Suppressor macrophage treated with lipopolysaccharide for 4 hours (primary cell): ENCODE measurements at places on chromosomes 6 and 20.
A peak's percentile ranks its signal among the peaks of the same experiment; 100 is the strongest.

DNA sequence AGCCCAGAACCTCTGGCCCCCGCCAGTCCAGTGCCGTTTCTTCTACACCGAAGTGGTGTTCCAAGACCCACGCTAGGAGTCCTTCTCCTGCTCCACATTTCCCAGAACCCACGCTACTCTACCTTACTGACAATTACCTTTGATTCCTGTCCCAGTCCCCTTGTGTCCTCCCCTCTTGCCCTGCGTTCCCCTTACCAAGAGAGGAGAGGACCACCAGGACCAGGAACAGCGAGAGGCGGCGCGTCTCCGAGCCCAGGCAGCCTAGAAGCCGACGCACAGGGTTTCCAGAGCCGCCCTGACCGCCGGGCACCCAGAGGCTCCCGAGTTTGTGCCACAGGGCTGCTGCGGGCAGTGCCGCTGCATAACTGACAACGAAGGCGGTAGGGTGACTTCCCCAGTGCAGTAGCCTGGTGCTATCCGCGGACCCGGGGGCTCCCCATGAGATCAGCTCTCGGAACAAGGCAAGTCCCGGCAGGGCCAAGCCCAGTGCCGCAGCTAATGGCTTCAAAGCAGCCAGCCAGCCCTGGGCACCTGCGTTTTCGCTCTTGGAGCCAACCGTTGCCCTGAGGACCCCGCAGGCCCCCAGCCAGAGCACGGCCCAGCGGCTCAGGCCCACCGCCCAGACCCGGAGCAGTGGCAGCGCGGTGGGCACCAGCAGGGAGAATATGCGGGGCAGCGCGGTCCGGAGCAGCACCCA, 512 bp downstream of the TAP1 start:
- peak; percentile 77 for DNase-seq

- DNase-seq, result no peak
Measured at GRCh38 chr6:166511316-166511715, 75.2 kb downstream of the RAMACL start.

DNA sequence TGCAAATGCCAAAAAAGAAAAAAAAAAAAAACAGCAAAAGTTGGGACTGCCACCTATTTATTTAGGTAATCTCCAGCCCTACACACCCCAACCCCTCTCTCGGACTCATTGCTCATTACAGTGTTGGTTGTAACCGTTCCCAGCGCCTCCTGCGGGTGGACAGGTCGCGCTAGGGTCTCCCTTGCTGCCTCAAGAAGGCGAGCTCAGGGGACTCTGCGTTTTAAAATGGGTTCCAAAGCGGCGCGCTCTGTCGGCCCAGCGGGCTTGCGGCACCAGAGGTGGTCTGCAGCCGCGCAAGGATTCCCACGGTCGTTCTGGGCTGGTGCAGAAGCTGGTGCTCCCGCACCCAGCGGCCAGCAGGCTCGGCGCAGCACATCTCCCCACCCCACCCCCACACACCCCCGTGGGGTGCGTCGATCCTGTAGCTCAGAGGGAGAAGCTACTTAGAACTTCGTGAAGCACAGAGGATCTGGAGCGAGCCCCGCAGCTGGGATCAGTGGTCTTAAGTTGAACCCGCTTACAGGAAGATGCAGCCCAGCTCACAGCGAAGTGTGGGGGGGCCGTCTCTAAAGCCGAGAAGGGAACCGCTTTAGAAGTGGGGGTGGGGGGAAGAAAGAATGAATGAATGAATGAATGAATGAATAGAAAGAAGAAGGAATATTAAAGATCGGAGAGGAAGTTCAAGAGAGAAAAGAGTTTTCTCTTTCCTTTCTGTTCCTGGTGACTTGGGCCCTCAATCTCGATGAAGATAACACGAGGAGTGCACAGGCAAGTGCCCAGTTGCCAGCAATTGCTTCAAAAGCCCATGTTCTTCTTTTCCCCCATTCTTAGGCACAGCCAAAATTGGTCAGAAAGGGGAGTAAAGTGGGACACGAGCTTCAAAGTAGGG, 780 bp downstream of the TFAP2A start:
- no peak for DNase-seq

- DNase-seq, result no peak
Measured at GRCh38 chr6:47485491-47486135, 8.0 kb downstream of the CD2AP start.

- DNase-seq, result no peak
Measured at GRCh38 chr6:6926856-6927255, 180.9 kb upstream of the RREB1 start.

- no peak for DNase-seq
Measured at GRCh38 chr6:87618531-87618930, 28.6 kb downstream of the ORC3 start.

DNA sequence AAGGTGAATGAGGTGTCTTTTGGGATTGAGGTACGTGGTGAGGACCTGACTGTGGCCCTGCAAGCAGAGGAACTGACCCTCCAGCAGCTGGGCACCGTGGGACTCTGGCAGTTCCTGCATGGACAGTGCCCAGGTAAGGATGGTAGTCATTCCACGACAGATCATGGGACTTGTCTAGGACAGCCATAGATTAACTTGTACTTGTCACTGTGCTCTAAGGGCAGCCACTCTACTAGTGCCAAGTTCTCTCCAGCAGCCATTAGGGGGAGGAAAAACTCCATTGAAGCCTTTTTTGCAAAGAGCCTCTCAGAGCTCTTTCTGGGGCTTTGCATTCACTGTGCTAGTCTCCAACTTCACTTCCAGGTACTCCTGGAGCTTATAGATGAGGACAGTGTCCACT, 20.4 kb downstream of the TAF11 start:
- no peak for DNase-seq

DNA sequence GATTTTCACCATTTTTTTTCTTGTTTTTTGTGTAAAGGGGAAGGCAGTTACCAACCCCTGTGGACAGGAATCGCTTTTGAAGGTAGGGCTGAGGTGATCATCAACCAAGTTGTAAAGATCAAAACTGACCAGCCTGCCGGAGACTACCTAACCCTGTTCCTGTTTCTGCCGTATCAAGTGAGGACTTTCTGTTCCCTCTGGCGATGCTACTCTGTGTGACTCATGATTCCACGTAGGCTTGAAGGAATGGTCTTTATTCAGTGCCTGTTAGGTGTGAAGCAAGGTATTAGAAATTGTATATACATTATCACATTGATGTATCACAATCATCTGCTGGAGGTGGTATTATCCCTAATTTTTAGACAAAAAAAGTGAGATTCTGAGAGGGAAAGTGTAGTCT, 161.3 kb downstream of the SOX4 start:
- no peak for DNase-seq

DNA sequence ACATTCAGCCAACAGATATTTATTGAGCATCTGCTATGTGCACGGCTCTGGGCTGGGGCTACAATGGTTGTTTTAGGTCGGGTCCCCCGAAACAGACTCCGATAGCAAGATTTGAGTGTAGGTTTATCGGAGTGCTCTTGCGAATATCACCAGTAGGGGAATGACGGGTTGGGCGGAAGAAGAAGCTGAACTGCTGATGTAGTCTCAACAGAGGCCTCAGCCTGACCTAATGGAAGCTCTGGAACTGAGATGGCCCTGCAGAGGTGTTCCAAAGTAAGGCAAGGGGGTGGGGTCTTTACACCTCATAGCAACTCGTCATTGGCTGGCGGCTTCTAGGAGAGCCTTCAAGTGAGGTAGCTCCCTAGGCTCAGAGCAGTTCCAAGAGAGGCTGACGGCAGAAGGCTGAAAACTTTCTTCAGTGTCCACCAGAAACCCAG, 1.1 kb downstream of the L3MBTL1 start:
- no peak for DNase-seq
